ENCODE measurements at places on chromosomes 12 and 14.

DNA sequence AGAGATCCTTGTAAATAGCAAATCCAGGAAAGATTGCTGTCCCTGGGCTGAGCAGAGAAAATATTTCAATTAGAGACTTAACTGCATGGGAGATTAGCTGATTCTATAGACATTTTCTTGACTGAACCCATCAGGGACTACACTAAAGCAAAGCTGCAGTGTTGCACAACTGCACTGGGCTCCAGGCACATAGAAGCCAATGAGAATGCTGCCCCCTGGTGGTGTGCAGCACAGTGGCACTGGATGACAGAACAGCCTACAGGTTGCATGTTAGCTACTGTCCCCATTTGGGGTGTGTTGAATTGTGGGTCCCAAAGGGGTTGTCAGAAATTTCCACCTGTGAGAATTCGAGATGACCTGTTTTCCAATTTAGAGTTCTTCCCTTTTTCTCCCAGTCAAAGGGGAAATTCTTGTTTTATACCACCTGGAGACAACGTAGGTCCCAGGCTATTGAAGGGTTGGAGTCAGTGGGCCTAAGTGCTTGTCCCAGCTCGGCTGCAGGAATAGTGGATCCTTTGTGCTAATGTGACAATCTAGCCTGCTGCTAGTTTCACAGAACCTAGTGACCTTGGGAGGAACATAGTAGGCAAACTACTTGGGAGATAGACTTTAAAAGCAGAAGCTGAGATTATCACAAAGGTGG lies 114.7 kb downstream of the SLC8A3 start:
- DNase-seq, result peak; percentile 63

DNA sequence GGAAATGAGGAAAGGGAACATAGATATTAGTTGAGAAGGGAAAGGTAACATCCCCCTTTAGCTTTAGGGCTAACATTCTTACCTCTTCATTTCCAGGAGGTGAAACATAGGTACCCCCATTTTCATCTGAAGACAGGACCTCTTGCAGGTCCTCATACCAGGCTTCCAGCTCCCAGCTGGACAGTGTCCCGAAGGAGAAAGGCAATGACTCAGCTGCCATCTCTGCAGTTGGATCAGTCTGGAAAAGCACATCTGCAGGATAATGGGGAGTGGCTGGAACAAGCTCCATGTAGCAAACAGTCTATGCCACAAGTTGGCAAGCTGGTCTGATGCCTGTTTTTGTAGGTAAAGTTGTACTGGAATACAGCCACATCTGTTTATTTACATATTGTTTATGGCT lies 3.1 kb downstream of the DDIT3 start:
- no peak for DNase-seq

DNA sequence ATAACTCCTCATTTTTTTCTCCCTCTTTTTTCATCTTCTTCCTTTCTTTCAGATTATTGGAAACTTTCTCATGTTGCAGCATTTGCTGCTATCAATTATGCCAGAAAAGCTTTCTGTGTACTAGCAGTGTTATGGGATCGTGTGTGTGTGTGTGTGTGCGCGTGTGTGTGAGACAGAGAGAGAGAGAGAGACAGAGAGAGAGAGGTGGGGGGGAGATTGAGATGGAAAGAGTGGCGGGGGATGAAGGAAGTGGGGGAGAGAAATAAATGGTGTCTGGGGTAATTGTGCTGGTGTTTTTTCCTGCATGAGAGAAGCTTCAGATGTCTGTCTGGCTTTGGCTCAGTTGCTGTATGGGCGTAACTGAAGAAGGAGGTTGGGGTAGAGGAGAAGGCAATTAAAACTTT lies 268.9 kb downstream of the RAD51B start:
- DNase-seq, result peak; percentile 47

- no peak for DNase-seq
These were observed 22.2 kb downstream of the FCF1 start for GRCh38 chr14:74735125-74735524.

- no peak for DNase-seq
These were observed 21.9 kb downstream of the CCDC91 start for GRCh38 chr12:28212182-28212581.

- DNase-seq, result no peak
These were observed 215.1 kb downstream of the LRRK2 start for GRCh38 chr12:40439771-40440492.

GRCh38 chr12:22406627-22407026 lies 72.1 kb upstream of the ST8SIA1 start:
- no peak for DNase-seq

GRCh38 chr12:6214633-6215032 lies 14.4 kb downstream of the CD9 start:
- no peak for DNase-seq

Measured in NCI-H1105 (cell line).